Amniotic stem cell (primary cell): ENCODE measurements at places on chromosomes 7 and 10.
A peak's percentile ranks its signal among the peaks of the same experiment; 100 is the strongest.

DNA sequence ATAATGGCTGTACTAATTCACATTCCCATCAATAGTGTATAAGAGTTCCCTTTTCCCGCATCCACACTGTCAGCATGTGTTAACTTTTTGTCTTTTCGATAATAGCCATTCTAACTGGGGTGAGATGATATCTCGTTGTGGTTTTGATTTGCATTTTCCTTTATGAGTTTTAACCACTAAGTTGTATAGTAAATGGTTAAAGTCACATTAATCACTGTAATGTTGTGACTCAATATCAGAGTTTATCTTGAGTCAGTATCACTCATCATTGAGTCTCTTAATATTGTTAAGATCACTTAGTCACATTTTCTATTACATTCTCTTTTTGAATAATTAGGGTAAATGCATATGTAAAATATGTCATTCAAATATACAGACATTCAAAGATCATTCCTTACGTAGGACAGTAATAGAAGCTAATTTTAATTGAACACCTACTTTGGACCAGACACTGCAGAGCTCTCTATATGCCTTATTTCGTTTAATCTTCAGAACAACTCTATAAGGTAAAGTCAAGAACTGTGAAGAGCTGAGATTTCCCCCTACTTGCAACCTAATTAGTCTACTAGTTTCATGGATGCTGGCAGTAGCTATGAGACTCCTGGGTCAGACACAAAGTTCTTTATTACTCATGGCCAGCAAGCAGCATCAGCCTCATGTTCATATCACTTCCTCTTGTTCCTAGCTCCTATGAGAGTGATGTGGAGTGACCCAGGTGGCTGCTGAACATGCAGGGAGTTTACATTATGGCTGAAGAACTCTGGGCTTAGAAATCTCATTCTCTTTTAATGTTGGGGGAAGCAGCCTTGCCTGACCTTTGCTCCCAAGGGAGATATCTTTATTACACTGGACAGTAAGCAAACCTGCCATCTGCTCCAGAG, 30.5 kb downstream of the CREB5 start:
- DNase-seq = no peak

- DNase-seq = no peak
Measured at GRCh38 chr7:113084496-113085172, 2.0 kb downstream of the GPR85 start.

DNA sequence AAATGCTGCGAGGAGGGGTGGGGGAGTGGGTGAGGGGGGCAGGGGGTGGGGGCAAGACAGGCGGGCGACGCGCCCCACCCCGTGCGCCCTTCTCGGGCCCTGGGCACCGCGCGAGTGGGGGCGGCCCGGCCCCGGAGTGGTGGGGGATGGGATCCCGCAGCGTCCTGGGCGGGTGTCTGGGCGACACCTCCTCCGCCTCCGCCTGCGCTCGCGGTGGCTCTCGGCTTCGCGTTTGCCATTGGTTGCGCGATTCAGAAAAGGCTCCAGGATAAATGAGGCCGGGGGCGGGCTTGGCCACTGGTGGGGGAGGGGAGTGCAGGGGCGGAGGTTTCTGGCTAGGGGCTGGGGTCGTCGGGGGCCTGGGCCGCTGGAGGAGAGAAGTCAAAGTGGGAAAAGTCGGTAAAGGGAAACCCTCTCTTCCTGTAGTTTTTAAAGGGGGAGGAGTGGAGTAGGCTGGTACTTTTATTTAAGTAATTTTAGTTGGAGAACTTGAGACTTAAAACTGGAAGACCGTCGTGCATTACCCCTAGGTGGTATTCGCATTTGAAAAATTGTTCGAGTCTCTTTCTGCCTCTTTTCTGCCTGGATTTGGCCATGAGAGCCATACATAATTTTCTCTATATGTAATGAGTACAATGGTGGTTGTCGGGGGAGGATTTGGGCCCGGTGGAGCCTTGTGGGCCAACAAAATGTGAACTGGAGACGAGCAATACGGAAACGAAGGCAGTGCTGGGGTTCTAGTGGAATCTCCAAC, 992 bp upstream of the IGF2BP3 start:
- DNase-seq = peak; percentile 60

DNA sequence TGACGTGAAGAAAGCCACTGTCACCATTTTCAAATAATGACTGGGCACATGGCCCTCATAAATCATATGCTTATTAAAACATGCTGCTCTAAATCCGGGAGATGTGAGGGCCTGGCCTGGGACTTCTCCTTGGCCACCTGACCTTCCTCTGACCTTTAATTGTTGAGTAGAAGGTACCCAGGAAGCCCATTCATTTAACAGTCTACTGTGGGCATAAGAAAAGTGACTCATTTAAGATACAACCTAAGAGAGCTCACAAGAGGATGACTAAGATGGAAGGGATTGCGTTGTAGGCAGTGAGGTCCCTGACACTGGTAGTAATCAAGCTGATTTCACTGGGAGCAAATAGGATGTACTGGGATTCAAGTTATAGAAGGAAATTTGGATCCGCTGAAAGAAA, 203.4 kb upstream of the GPR26 start:
- DNase-seq = no peak

DNA sequence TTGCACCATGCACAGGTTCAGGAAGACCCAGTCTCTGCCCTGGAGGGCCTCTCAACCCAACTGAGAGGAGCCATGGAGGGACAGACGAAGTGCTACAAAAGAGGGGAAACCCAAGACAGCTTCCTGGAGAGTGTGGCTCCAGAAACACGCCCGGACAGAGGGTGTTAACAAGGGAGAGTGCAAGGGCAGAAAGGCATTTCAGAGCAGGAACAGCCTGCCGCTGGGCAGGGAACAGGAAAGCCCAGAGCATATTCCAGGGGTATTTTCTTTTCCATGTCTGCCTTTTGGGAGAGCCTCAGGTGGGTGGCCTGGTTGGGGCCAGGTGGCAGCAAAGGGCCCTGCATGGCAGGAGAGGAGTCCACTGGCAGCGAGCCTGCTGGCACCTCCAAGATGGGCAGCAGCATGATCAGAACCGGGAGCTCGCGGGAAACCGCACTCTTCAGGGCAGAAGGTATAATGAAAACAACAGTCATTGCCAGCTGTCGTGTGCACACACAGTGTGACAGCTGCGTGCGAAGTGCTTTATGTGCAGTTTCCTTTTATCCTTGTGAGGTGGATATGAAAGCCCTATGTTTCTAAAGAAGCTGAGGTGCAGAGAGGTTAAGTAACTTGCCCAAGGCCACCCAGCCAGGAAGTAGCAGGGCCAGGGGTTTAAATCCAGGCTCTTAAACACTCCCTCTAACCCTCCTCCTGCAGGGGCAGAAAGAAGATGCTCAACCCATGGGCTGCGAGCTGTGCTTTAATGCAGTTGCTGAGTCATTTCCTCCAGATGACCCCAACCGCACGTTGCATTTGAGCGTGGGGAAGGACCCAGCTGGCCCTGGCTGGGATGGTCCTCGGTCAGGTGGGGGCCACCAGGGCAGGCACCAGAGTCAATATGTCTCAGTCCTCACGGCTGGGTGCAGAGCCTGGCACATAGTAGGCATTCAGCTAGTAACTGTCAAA, 128.6 kb downstream of the OAT start:
- no peak for DNase-seq

GRCh38 chr10:7488418-7488829, 77.6 kb upstream of the SFMBT2 start:
- DNase-seq = no peak

GRCh38 chr10:22625516-22626290, 88.7 kb downstream of the PIP4K2A start:
- no peak for DNase-seq

- no peak for DNase-seq
Measured at GRCh38 chr7:105581066-105581811, at the start of gene EFCAB10. Gene EFCAB10, minus strand, starts transcription at chr7:105581493. Its CDS starts 30 bp downstream, at chr7:105581463.

DNA sequence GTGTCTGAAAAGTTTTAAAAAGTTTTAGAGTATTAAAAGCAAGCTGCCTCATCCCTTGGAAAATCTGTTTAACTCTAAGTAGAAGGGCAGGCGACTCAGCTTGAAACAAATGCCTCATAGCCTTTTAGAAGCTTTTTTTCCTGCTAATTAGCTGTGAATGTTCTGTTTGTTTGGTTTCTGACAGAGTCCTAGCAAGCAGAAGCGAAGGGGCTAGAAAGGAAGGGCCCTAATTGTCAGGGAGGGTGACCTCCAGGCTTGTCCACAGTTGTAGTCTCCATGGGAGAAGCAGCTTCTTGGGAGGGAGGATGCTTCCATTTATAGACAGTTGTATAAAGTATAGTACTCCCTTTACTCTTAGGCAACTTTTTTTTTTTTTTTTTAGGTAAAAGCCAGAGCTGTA, 90.9 kb downstream of the DNAJC1 start:
- no peak for DNase-seq

DNA sequence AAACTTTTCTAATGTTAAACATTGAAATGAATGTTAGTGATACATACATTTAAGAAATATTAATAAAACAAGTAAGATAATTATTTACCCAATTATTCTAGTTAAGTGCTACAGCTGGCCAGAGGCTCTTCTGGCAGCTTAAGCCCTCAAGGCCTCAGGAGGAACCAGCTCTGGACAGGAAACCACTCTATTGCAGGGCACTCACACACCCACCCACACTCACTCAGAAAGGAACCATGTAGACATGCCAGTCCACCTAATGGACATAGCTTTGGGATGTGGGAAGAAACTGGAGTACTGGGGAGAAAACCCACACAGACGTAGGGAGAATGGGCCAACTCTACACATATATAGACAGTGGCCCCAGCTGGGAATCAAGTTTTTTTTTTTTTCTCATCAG, 28.2 kb downstream of the UMAD1 start:
- DNase-seq = no peak

- DNase-seq = no peak
Measured at GRCh38 chr7:102935450-102936115, 22.8 kb downstream of the LRRC17 start.

DNA sequence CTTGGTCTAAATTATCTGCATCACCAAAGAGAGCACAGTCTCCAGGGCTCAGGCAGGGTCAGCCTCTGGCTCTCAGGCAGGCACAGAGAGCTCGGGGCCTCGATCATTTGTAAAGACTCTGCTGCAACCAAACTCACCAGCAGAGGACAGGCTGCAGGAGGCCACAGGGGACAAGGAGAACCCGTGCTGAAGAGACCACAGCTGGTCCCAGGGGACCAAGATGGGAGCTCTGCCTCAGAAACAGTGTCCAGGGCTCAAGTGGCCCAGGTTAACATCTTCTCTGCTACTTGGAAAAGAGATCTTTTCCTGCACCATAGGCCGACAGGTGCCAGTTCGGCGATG, 543.2 kb downstream of the PTPRN2 start:
- no peak for DNase-seq

DNA sequence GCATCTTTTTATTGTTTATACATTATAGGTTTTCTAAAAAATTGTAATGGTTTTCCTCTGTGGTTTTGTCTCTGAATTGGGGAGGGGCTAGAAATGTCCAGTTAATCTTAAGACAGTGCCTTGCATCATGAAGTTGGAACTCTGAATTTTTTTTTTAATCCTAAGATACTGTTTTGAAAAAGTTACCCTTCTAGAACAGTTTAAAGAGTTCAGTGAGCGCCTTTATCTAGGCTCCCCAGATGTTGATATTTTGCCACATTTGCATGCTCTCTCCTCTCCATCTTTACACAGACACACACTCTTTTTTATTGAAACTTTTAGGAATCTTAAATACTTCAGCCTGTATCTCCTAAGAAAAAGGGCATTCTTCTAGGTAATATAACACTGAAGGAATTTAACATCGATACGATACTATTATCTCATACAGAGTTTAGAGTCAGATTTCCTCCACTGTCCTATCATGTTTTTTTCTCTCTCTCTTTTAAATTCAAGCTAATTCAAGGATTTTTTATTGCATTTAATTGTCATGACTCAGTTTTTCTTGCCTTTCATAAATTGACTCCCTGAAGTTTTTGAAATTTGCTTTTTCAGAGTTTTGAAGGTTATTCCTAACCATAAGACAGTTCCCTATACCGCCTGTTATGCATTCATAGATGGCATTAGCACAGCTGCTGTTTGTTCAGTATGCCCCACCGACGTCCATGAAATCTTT, 31.5 kb downstream of the PRKAR2B start:
- no peak for DNase-seq

- no peak for DNase-seq
Measured at GRCh38 chr10:131811630-131812403, 89.0 kb upstream of the PPP2R2D start.

GRCh38 chr10:51685768-51686167, 13.6 kb downstream of the CSTF2T start:
- no peak for DNase-seq

- peak; percentile 85 for DNase-seq
Measured at GRCh38 chr10:77531441-77532001, 106.1 kb downstream of the KCNMA1 start.

- no peak for DNase-seq
Measured at GRCh38 chr10:3635697-3636096, 149.3 kb downstream of the KLF6 start.

- no peak for DNase-seq
Measured at GRCh38 chr7:101494602-101495329, 132.1 kb downstream of the COL26A1 start.

- no peak for DNase-seq
Measured at GRCh38 chr7:28166982-28167715, 13.4 kb downstream of the JAZF1 start.

DNA sequence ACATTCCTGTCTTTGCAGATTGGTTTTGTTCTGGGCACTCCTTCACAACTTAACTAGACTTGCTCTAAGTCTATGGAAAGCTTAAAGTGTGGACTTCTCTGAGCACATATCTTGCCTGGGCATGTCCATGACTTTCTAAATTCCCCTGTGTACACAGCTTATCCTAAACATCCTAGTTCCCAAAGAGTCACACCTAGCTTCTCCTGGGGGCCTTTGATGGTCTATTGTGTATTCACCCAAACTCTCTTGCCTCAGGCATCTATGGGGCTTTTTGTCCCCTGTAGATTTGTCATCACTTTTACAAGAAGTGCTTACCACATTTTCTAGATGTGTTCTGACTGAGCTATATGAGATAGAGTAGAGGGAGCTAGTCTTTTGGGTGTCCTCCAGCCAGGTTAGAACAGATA, 12.2 kb upstream of the ZNF488 start:
- DNase-seq = no peak

DNA sequence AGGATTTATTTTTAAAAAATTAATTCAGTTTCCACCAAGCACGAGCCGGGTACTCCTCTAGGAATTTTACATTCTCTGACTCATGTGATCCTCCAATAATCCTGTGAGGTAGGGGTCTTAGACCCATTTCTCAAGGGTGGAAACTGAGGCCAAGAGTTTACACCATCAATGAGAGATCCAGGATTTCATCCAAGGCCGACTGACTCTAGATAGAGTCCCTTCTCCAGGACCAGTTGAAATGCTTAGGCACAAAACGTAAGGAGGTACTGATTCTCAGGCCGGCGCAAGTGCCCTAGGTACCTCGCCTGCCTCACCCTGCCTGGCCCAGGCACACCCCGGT, 95.7 kb upstream of the DUSP5 start:
- no peak for DNase-seq
